ENCODE measurements at places on chromosomes 1 and 21.

GRCh38 chr1:212699104-212699624 is 476 bp downstream of the BATF3 start:
- peak; percentile 66 for DNase-seq

DNA sequence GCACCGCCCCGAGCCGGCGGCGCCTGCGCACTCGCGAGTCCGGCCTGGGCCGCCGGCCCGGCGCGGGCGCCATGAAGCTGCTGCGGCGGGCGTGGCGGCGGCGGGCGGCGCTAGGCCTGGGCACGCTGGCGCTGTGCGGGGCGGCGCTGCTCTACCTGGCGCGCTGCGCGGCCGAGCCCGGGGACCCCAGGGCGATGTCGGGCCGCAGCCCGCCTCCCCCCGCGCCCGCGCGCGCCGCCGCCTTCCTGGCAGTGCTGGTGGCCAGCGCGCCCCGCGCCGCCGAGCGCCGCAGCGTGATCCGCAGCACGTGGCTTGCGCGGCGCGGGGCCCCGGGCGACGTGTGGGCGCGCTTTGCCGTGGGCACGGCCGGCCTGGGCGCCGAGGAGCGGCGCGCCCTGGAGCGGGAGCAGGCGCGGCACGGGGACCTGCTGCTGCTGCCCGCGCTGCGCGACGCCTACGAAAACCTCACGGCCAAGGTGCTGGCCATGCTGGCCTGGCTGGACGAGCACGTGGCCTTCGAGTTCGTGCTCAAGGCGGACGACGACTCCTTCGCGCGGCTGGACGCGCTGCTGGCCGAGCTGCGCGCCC is at the start of gene B3GALT6:
Gene B3GALT6, plus strand, starts transcription at position 30 of the 588 bp plus-strand sequence. Its CDS starts 42 bp downstream, at position 72.
- no peak for DNase-seq

- DNase-seq, result no peak
These were observed 41.4 kb downstream of the TMCO4 start for GRCh38 chr1:19758227-19758830.

GRCh38 chr1:225152061-225152460 is 222.6 kb downstream of the DNAH14 start:
- DNase-seq, result no peak

DNA sequence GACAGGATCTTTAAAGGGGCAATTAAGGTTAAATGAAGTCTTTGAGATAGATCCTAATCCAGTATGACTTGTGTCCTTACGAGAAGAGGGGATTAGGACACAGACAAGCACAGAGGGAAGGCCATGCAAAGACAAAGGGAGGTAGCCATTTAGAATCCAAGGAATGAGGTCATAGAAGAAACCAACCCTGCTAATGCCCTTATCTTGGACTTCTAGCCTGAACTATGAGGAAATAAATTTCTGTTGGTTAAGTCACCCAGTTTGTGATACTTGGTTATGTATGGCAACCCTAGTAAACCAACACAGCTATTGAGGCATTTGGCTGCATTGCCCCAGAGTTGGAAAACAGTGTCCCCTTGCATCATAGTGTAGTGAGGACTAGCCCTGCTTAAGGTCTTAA is 121.3 kb downstream of the MAST2 start:
- DNase-seq, result no peak

DNA sequence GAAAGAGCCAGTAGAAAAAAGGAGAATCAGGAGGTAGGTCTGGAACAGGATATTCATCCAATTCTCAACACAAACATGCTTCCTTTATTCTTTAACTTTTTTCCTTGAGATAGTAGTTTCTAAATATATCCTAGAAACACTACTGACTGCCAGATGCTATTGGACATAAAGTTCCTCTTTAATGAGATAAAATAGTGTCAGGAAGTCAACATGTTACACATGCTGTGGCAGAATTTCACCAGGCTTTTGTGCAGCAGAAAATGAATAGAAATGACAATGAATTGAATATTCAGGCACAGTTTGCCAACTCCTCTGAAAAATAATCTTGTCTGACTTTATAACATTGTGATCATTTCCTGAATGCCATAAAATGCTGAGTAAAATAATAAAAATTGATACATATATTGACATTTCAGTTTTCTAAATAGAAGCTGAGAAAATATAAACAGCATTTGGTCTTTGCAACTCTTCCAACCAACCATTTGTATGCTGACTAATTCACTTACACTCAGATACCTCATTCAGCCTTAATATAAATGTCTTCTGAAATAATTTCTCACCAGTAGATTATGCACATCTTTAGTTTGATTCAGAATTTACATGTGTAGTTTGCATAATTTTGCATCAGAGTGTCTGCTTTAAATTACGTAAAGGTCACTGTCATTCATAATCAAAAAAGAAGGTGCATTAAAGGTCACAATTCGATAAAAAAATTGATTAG is 486.1 kb upstream of the ADGRL2 start:
- DNase-seq, result no peak

GRCh38 chr1:243301059-243301458 is 45.2 kb downstream of the SDCCAG8 start:
- no peak for DNase-seq

GRCh38 chr1:171438441-171438840 is 46.9 kb upstream of the PRRC2C start:
- no peak for DNase-seq

GRCh38 chr1:27773826-27774445 is 917 bp downstream of the STX12 start:
- peak; percentile 2 for DNase-seq

- DNase-seq, result no peak
These were observed 13.6 kb downstream of the LHX4 start for GRCh38 chr1:180243517-180244221.

- no peak for DNase-seq
These were observed 6.9 kb upstream of the ADAR start for GRCh38 chr1:154614901-154615300.
